CD4-positive, CD25-positive, alpha-beta regulatory T cell (primary cell): ENCODE measurements at places on chromosomes 6 and 20. TPM values are rescaled to one million over a fixed set of nuclear protein-coding genes. Genes with fewer than 3 reads are reported as not detected.
A peak's percentile ranks its signal among the peaks of the same experiment; 100 is the strongest.

The CALHM4 gene
- not detected for total RNA-seq

DNA sequence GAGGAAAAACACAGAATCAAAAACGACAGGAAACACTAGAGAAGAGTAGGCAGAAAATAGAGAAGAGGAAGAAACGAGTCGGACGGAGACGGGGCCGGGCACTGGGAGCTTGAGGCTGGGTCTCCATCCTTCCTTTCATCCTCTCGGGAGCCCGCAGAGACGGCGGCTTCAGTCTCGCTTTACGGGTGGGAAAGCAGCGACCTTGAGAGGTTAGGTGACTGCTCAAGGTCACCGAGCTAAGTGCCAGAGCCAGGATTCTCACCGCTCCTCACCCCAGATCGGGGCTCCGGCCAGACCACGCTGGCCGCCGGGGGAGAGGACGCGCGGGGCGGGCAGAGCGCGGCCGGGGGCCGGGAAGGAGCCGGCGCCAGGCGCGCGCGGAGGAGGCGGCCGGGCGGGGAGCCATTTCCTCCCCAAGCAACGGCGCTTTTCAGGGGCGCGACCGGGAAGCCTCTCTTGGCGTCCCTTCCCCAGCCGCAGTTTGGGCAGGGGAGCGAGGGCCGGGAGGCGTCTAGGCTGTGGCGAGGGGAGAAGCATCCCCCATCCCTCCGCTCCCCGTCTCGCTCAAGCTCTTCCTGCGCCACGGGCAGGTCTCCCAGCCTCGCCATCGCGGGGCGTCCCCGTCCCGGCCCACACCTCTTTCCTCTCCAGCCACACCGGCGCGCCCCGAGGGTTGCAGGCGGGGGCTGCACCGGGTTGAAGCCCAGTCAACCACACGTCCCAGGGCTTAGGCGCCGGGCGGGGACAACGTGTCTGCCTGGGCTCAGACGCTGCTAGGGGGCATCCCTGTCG lies 24.1 kb upstream of the MAP3K7 start:
- DNase-seq, result peak; percentile 37

GRCh38 chr6:137465378-137466009 lies 28.7 kb downstream of the OLIG3 start:
- DNase-seq, result no peak

The TMEM217 gene
- 1.4 TPM for total RNA-seq

DNA sequence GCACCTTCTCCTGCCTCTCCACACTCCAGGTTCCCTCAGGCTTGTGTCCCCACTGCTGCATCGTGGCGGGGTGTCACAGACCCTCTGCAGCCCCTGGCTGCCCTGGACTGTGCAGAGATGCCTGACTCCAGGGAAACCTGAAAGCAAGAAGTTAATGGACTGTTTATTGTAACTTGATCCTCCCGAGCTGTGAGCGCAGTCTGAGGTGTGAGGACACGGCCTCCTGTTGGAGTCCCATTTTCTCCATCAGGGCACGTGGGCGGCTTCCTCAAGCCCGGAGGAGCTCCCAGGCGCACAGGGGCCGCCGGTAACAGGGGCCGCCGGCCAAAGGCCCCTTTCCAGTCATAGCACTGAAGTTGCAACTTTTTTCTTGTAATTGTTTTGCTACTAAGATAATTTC lies 16.9 kb downstream of the RBM38 start:
- no peak for DNase-seq

The HLA-DQB1 gene
- 204 TPM for total RNA-seq

The TPD52L1 gene
- not detected for total RNA-seq

DNA sequence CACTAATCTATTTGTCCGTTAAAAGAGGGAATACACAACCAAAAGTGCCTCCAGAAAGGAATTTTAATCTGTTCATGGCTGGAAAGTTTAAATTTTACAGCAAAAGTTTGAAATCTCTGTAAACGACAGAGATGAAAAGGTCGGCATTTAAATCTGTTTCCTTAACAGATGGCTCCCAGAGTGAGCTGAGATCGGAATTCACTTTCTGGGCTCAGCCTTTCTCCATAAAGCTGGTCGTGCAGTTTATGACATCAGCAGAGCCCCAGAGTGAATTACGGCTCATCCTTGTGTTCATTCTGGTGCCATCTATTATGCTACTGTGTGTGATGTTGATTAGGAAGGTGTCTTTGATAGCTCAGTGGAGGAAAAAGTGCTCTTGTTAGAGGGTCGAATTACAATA lies 117.6 kb upstream of the ZFP64 start:
- DNase-seq, result no peak

DNA sequence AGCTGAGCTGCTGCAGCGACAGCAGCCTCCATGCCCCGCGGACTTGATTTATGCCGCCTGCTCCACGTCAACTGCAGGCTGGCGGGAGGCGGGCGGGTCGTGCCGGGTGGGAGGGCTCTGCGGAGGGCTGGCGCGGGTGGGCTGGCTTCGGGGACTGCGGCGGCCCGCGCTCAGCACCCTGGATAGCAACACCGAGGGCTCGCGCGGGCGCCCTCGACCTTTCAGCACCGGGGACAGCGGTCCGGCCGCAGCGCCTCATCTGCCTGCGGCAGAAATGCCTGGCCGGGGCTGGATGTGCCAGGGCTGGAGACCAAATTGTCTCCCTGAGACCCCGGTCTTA lies 792 bp downstream of the SNAP25 start:
- DNase-seq, result peak; percentile 33

The UNC5CL gene
- total RNA-seq, result 4.4 TPM

The LY6G6F gene
- 1.5 TPM for total RNA-seq

- no peak for DNase-seq
These were observed 44.2 kb upstream of the TIAM2 start for GRCh38 chr6:154950979-154951344.

GRCh38 chr6:8578006-8578405 lies 142.7 kb upstream of the SLC35B3 start:
- no peak for DNase-seq

The SLC22A16 gene
- 0.54 TPM for total RNA-seq

GRCh38 chr6:127058027-127058426 lies 60.4 kb upstream of the RSPO3 start:
- no peak for DNase-seq

- no peak for DNase-seq
These were observed 6.2 kb downstream of the ELMO2 start for GRCh38 chr20:46400253-46400652.

DNA sequence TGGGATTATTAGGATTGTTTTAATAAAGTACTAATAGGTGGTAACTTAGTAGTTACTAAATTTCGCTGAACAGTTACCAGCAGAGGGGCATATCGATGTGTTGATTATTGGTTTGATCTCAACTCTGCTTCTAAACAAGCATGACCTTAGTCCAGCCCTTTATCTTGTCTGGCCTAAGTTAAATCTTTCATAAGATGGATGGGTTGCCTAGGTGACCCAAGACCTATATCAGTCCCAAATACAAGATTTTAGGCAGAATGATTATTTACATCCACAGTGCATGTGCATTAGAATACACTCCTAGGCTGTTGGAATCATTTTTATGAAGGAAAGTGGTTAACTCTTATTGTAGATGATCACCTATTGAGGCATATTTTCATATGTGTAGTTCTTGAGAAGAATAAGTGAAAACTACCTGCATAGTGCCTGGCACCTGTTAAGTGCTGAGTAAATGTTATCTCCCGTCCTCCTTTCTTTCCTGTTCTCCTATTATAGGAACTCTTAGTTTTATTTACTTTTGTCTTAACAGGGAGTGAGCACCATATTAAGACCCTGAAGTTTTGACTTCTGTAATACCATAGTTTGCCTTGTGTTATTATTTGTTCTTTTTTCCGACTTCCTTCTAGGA lies 1.1 kb downstream of the HSF2 start:
- DNase-seq, result no peak

GRCh38 chr6:107869871-107870270 lies 45.8 kb upstream of the SCML4 start:
- DNase-seq, result no peak

DNA sequence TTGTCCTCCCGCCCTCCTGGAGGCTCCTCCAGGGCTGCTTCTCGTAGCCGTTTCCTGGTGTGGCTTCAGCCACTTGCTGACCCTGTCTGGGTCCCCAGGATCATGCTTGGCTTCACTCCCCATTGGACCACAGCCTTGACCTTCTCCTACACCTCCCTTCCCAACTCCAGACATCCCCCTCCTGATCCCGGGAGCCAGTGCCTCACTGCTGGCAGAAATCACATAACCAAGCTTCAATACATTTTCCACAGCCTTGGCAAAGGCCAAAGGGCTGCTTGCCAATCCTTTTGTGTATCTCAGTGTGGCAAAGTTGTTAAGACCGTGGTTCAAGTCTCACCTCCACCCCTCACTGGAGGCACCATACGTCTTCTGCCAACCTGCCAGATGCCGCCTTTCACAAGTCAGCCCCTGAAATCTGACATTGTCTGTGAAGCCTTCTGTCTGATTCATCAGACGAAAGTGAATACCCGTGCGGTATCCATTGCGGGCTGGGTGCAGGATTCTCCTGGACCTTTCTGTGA lies 60.1 kb downstream of the PHACTR3 start:
- no peak for DNase-seq

DNA sequence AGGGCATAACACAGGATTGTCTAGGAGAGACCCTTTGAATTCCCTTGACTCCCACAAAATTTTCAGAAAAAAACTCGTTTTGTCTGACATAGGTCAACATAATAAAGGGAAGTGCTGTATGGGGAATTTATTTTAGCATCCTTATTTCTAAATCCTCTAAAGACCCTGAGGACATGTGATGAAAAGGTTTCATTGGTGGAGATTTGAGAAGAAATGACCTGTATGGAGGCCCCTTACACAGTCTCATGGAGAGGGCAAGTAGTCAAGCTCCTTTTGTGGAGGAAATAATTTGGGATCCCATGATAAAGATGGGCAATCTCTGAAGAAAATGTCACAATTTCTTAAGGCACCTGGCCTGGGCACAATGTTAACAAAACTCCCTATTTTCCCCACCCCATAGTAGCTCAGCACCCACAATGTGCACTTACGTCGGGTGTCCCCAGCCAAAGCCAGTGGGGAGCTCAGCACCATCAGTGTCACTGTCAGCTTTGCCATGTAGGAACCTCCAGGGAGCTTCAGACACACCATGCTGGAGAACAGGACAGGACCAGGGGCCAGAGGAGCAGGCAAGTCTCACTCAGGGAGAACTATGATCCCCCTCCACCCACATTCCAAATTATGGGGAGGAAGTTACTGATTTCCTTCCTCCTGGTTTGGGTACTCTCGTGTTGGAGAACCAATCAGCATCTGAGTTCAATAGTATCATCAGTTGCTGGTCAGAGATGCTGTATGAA lies at the start of gene HLA-DRB5:
Gene HLA-DRB5, minus strand, starts transcription at position 591 of the 734 bp plus-strand sequence. Its CDS starts 63 bp downstream, at position 528.
- DNase-seq, result peak; percentile 15

DNA sequence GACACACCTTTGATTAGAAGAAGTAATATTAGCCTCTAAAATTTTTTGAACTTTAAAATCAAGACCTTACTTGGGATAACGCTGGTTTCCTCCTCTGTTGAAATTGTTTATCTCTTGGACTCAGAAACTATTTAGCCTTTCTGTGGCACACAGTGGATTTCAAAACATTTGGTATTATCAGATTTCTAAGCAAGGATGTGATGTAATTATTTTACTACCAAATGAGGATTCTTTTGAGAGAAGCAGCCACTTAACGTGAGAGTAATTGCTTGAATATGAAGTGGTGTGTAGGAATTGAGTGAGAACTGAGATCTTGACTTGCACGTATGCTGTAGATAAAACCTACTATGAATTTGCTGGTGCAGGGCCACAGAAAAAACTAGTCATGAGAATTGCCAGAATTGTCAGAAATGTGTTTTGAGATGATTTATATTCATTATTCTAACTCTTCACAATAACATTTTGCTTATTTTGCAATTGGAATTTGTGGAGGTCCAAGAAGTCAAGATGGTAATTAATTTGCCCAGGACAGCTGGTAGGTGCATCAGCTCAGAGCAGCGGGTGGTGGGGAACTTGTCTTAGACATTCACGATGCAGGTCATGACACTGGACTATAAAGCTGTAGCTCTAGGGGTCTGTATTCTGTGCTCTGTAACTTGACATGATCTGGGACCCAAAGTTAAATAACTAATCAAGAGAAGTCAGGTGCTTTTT lies 53.4 kb downstream of the AKAP12 start:
- DNase-seq, result no peak

DNA sequence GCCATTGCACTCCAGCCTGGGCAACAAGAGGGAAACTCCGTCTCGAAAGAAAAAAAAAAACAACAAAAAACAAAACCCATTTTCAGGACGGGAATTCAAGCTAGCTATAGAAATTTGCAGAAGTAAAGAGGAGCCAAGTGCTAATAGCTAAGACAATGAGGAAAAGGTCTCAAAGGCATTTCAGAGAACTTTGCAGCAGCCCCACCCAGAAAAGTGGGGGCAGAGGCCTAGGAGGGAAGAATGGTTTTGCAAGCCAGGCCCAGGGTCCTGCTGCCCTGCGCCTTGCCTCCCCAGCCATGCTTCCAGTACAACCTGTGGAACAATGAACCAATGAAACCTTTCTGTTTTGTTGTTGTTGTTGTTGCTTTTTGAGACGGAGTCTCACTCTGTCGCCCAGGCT lies 38.3 kb upstream of the SAMHD1 start:
- DNase-seq, result no peak

DNA sequence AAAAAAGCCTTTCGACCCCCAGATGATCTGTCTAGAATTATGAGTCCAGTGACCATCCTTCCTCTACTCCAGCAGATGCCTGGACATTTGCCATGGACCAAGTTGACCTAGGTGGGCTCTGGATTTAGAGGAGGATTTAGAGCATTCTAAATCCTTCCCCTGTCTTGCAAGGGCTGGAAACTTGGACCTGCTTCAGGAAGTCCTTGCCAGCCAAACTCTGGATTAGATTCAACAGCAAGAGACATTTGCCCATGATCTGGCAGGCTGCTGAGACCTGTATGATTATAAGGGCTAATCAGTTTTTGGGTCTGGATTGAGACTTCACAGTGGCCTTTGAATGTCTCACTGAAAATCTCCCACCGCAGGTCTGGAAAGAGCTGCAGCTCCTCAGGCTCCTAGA lies 13.1 kb upstream of the HDGFL1 start:
- DNase-seq, result no peak

DNA sequence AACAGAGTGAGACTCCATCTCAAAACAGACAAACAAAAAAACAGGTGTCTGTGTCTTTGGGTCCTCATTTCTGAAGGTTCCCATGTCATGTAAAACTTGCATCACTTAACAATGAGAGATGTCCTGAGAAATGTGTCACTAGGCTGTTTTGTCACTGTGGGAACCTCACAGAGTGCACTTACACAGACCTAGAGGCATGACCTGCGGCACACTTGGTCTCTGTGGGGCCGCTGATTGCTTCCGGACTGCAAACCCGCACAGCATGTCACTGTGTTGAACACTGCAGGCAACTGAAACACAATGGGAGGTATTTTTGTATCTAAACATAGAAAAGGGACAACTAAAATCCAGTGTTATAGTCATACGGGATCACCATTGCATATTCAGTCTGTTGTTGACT lies 42.3 kb upstream of the TMEM181 start:
- no peak for DNase-seq

GRCh38 chr6:134080171-134080795 lies 27.9 kb upstream of the SLC2A12 start:
- no peak for DNase-seq

The MAVS gene
- 26.1 TPM for total RNA-seq

- DNase-seq, result no peak
These were observed 155.1 kb upstream of the ENPP5 start for GRCh38 chr6:46325561-46326530.

DNA sequence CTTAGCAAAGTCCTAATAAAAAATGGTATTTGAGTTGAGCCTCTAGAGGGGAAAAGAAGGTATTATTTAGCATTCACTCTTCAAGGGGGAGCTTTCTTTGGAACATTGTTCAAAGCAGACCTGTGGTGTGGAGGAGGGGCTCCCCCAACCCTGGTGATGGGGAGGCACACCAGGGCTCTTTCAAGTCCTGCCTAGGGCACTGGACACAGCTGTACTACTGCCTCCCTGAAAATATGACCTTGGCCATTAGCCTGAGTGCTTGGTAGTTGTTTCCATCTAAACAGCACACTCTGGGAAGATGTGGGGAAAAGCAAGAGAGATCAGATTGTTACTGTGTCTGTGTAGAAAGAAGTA lies 215.1 kb upstream of the CNR1 start:
- DNase-seq, result no peak
